GM06990 (cell line): ENCODE measurements at places on chromosomes 5 and 9.

- DNase-seq, result no peak
Measured at GRCh38 chr9:108755979-108756378, 99.8 kb downstream of the ACTL7B start.

DNA sequence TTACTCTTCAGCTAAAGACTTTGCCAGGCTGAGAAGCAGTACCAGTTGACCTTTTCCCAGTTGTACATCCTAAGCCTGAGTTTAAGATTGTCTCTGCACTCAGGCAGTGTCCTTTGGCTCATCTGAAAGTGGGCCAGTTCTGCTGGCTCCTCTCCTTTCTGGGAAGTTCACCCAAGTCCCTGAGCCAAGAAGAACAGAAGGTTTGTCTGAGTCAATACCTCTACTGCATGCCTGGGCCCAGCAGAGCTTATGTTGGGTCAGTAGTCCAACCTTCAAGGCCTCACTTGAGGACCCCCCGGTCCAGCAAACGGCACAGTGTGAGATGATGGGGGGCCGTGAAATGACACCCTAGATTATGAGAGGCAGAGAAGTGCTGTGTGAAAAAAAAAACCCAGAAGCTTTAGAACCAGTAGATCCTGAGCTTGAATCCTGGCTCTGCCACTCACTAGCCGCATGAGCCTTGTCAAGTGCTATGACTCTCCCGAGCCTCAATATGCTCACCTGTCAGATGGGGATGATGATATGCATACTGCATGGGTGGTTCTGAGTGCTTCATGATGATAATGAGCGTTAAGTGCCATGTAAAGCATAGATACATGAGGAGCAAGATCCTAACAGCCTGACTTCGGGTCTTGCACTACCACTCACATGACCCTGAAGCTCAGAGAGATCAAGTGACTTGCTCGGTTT is 156.0 kb downstream of the MACROH2A1 start:
- DNase-seq, result no peak

GRCh38 chr5:172405226-172406107 is 48.9 kb downstream of the SH3PXD2B start:
- no peak for DNase-seq

GRCh38 chr5:9545136-9545991 is 511 bp downstream of the SEMA5A start:
- peak; percentile 28 for DNase-seq

GRCh38 chr9:123590499-123590898 is 234.5 kb downstream of the CRB2 start:
- DNase-seq, result no peak

GRCh38 chr5:147752033-147752432 is 30.5 kb downstream of the JAKMIP2 start:
- DNase-seq, result no peak

DNA sequence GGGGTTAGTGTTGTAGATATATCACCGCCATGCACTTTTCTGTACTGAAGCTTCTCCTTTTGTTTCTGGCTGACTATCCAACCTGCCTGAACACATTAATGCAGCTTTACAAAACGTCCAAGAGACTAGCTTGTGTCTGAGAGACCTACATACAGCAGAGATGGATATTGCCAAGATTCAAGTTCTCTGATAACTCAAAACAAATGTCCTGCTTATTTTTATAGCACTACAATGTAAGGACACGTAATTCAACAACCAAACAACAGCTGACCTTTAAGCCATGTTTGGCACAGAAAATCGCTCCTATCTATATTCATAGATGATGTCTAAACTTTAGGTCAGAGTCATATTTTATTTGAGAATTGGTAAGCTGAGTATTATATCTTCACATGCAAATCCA is 76.2 kb upstream of the NTRK2 start:
- no peak for DNase-seq

DNA sequence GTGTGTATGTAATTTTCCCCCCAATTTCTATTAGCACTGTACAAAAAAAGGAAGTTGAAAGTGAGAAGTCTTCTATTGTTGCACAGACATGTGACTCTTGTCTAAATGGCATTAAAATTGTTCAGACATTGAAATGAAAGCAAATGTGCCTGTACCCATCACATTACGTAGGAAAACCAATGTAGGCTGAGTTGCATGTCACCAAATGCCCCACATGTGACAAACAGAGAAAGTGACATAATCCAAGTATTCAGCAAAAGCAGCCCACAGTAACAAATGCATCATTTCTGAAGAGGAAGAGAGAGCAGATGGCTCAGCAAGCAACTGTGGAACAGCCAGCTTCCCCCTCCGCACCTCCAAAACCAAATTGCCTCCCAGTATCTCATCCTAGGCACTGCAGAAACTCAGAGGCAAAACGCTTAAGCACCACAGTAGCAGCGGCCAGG is 161.5 kb upstream of the NR4A3 start:
- peak; percentile 80 for DNase-seq

DNA sequence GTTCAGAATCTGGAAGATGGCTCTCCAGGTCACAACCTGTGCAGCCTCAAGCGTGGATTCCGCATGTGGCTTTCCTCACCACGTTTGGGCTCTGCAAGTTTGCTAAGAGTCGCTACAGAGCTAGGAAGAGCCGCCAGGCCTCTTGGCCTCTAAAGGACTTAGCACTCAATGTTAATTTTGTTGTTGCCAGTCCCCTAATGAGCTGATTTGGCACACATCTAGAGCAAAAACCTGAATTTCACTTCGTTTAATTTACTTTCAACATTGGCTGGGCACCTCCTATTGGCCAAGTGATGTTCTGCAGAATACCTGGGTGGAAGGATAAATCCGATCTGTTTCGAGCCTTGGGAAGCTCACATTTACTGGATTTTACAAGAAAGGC is 65.8 kb upstream of the UNC5A start:
- no peak for DNase-seq

DNA sequence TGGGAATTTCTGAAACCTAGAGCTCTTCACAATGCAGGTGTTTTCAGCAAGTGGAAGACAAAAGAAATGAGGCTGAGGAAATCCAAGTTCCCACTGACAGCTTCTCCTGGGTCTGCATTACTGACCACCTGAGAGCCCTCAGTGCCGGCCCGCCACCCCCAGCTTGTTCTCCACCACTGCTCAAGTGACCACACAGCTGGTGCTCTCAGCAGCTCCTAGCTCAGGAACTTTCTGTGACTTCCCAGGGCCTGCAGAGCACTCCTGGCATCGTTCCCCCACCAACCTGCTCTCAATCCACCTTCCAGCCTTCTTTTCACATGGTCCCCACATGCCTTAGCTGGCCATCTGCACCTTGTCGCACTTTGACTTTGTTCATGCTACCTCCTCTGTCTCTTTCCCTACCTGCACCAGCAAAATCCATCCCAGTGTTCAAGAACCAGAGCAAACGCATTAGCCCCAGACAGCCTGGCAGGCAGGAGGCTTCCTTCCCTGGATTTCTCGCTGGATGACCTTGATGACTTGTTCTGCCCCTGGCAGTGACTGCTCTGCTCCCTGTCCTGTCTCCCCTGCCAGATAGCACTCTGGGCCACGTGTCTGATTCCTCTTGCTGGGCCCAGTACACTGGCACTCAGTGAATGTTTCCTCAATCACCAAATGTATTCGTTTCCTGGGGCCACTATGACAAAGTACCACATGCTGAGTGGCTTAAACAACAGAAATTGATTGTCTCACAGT is 35.1 kb upstream of the NANS start:
- no peak for DNase-seq

DNA sequence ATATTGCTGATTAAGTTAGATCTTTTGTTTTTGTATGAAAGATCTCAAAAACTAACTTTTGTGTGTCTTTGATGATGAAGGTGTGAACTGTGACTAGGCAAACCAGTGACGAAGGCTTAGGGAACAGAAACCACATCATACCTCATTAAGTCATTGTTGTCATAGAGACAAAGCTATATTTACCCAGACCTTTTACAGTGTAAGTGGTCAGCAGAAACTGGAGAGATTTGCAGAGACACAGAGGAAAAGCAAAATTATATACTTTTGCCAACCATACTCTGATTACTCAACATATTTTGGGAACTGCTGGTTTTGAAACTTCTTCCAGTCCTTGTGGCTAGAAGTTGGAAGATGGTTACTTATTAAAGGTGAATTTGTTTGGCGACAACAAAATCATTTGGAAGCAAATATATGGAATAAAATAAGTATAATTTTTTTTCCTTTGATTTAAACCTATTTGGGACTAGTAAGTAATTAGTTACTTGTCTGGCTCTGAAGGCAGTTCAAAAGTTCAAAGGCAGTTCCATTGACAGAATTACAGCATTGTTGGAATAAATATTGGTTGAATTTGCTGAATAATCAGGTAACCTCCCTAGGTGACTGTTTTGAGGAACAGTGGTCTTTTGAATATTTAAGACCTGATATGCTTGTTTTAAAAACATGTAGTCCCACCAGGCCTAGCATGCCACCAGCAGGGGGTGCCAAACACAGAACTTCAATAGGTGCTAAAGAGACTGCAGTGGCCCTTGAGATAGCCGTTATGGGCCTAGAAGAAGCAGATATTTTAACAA is 103.8 kb downstream of the RPS23 start:
- peak; percentile 62 for DNase-seq
